ENCODE measurements at places on chromosomes 1 and 21.

- no peak for DNase-seq
Measured at GRCh38 chr21:26852423-26852822, 7.2 kb upstream of the ADAMTS1 start.

DNA sequence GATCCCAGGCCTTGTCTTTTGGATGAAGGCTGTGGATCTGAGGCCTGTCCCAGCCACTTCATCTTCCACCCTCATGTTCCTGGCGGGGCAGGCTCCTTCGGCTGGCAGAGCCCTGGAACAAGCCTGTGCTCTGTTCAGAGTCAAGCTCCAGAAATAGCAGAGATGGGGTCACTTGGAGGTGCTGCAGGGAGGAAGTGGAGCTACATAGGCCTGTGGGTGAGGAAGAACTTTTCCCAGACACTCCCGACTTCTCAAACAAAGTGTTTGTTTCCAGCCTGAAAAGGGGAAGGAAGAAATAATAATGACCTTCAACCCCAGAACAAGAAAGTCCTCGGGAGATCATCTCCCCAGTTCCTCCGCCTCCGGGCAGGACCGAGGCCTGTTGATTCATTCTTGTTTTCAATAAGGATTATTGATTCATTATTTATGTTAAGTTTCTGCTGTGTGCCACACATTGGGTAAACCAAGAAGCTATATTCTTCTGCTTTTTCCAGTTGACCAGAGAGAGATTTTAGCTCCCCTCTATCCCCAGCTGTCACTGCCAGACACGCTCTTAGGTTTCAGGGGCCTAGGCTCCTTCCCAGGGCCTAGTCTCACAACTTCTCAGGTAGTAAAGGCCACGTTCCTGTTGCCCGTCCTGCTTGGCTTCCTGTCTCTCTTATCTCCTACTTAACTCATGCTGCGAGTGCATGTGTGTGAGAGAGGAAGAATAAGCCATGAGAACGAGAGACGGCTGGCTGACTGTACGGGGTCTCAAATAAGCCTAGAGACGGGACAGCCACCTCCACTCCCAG lies 16.9 kb downstream of the IKBKE start:
- DNase-seq = no peak

DNA sequence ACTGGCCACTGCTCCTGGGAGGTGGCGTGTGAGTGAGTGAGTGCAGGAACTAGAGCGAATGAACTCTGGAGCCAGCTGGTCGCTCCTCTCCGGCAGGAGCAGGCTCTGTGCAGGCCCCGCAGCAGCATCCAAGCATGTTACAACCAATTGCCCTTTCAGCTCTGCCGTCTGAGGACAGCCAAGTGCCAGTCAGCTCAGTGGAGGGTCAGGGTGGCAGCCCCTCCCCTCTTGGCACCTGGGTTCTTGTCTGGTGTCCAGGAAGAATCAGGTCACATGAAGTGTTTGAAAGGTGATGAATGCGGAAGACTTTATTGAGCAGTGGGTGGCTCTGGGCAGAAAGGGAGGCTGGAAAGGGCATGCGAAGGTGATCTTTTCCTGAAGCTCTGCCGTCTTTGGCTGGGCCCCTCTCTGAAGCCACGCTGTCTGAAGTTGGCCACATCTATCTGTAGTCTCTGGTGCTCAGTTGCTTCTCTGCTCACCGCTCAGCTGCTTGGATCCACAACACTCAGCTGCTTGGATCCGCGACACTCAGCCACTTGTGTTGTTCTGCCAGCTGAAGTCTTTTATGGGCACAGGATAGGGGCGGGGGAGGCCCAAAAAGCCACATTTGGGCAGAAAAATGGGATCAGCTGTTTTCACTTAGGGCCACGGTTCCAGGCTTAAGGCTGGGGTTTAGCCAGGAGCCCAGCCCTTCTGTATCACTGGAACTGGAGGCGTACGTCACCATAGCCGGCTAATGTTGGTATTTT lies 139.8 kb downstream of the ADSS2 start:
- DNase-seq = no peak

GRCh38 chr1:53715478-53715877 lies 23.5 kb downstream of the GLIS1 start:
- no peak for DNase-seq

GRCh38 chr1:170261669-170262068 lies 115.9 kb downstream of the NTMT2 start:
- DNase-seq = no peak

DNA sequence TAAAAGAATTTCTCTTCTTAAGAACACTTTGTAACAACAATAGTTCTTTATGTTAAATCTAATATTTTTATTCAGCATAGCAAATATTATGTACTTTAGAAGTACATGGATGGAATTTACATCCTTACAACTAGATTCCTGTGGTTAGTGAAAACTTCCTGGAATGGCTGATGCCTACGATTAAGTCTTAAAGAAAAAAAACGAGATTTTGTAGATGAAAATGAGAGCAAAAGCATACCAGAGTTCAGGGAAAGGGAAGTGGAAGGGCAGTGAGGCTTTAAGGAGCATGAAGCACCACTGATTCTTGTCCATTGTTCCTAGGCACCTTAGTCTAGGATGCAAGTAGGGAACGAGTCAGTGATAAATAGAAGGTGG lies 26.7 kb downstream of the CFH start:
- no peak for DNase-seq

- no peak for DNase-seq
Measured at GRCh38 chr1:64539781-64540218, 69.9 kb downstream of the CACHD1 start.
